ENCODE measurements at places on chromosomes 7 and 10. TPM values are rescaled to one million over a fixed set of nuclear protein-coding genes. Genes with fewer than 3 reads are reported as not detected.

Gene PTF1A
- 20.5 TPM for polyA plus RNA-seq

Gene CACUL1
- polyA plus RNA-seq = 3.1 TPM

Gene HIBADH
- polyA plus RNA-seq = 23.3 TPM

Gene TUBAL3
- polyA plus RNA-seq = 0.08 TPM

Gene TCERG1L
- 0.53 TPM for polyA plus RNA-seq

Gene CALD1
- 35.1 TPM for polyA plus RNA-seq

Gene NRCAM
- polyA plus RNA-seq = 14.1 TPM

Gene NEUROG3
- not detected for polyA plus RNA-seq

Gene MRC1
- 2.2 TPM for polyA plus RNA-seq

Gene AOC1
- polyA plus RNA-seq = 0.21 TPM

Gene RARRES2
- polyA plus RNA-seq = 184 TPM

Gene RAPGEF5
- 7.5 TPM for polyA plus RNA-seq

Gene C10orf67
- polyA plus RNA-seq = not detected

Gene TAC1
- 0.66 TPM for polyA plus RNA-seq

Gene CCDC7
- 2.3 TPM for polyA plus RNA-seq

Gene TLL2
- 0.59 TPM for polyA plus RNA-seq

Gene LIPJ
- 1.2 TPM for polyA plus RNA-seq

Gene SPDYE2B
- polyA plus RNA-seq = not detected

Gene LAMB4
- polyA plus RNA-seq = 0.40 TPM

Gene BZW2
- 12.9 TPM for polyA plus RNA-seq

Gene PTPN20
- polyA plus RNA-seq = 2.6 TPM

Gene KLF14
- 0.09 TPM for polyA plus RNA-seq

Gene CALHM1
- polyA plus RNA-seq = not detected

All from pancreas (tissue), 10 donors.